Activated CD8-positive, alpha-beta T cell treated with anti-CD3 and anti-CD28 coated beads for 36 hours (primary cell): ENCODE measurements at places on chromosomes 12 and 14.

DNA sequence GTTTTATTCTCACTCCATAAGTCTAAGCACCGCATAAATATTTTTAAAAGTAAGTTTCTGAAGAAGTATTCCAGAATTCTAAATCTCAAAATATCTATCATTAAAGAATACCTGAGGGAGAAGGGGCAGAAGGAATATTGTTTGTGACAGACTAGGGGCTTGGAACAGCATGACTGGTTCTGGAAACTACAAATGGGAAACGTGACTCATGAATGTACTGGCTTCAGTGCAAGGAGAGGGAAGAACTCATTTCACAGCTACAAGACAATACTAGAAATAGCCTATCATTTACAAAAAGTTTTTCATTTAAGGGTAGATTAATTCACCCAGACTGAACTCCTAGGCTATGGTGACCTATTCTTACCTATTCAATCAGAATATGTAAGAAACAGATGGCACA lies 121.3 kb downstream of the SLC25A21 start:
- H3K4me1 ChIP-seq: no peaks in the 10 kb centered on the region
- no peak for DNase-seq
- no peaks in the 10 kb centered on the region for H3K36me3 ChIP-seq

DNA sequence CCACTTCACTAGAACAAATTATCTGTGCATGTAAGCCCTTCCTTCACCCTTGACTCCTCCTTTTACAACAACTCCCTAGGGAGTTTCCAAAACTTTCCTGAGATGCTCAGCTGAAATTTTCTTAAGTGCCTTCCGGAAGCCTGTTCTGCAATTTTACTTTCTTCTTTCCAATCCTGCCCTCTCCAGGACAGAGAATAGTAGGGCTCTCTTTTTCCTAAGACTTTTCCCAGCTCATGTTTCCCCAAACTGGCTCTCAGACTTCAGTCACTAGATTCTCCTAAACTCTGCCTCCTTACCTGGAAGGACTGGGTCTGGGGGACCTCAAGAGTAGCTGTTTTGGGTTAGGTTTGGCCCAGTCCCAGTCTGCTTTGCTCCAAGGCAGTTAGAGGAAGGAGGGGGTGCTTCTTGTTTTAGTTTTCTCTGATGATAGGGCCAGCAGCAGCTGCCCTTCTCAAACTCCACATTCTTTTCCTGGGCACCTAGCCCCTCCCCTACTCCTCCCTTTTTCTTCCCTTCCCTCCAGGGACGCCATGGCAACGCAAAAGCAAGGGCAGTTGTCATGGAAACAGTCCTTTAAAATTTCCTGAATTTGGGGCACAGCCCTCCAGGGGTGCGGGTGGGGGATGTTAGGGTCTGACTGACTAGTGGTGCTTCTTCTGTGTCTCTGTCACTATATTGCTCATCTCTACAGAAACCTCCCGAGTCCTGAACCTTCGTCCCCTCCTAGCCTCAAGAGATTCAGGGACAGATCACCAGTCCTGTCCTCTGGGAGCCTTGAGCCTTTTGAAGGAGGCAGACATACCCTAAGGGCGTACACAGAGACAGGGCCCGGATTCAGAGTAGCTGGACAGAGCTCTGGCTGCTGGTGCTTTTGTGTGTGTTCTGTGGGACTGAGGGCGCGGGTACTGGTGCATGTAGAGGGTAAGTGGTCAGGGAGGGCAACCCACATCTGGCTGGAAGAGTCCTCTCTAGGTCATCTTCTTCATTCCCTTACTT lies 17.0 kb downstream of the PPP1R1A start:
- no peak overlapping the region for H3K4me3 ChIP-seq
- no peaks in the 10 kb centered on the region for H3K27me3 ChIP-seq
- H3K27ac ChIP-seq: no peak overlapping the region
- no peaks in the 10 kb centered on the region for H3K36me3 ChIP-seq
- no peak for DNase-seq

DNA sequence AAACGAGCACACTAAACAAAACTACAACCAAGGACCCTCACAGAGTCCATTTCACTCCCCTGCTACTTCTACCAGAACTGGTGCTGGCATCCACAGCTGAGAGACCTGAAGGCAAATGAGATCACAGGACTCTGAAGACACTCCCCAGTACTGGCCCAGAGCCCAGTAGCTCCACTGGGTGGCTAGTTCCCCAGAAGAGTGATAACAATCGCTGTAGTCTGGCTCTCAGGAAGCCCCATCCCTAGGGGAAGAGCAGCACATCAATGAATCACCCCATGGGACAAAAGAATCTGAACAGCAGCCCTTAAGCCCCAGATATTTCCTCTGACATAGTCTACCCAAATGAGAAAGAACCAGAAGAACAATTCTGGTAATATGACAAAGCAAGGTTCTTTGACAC lies 190.7 kb upstream of the BMP4 start:
- no peaks in the 10 kb centered on the region for H3K4me1 ChIP-seq
- DNase-seq: no peak
- H3K4me3 ChIP-seq: no peak overlapping the region
- H3K27ac ChIP-seq: no peak overlapping the region

- DNase-seq: no peak
- H3K27ac ChIP-seq: no peak overlapping the region
- peaks cover 25% of the 10 kb centered on the region for H3K4me1 ChIP-seq
- no peak overlapping the region for H3K4me3 ChIP-seq
Measured at GRCh38 chr12:4505376-4505986, 33.2 kb upstream of the RAD51AP1 start.

DNA sequence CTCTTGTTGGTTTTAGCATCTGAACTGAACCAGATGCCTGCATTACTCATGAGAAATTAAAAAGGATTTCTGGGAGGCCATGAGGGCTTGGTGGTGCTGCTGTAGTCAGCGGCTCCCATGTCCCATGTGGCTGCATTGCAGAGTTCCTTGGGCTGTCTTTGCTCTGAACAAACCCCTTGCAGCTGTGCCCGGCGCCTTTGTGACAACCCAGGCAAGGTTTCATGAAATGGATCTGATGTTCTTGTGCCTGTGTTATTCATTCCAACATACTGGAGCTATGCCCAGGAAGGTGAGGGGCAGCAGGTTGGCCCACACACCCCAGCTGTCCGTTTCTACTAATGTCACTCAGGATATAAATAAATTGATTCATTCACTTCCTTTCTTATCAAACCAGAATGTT lies 40.8 kb downstream of the TGFB3 start:
- H3K4me1 ChIP-seq: no peaks in the 10 kb centered on the region
- DNase-seq: no peak
- no peak overlapping the region for H3K27ac ChIP-seq
- H3K36me3 ChIP-seq: peaks cover 2% of the 10 kb centered on the region
- H3K27me3 ChIP-seq: no peaks in the 10 kb centered on the region

- peak overlapping the region; percentile 3 for H3K4me3 ChIP-seq
- peaks cover 77% of the 10 kb centered on the region for H3K27me3 ChIP-seq
- H3K36me3 ChIP-seq: no peaks in the 10 kb centered on the region
Measured at GRCh38 chr14:60509438-60510253, 700 bp downstream of the SIX6 start.

DNA sequence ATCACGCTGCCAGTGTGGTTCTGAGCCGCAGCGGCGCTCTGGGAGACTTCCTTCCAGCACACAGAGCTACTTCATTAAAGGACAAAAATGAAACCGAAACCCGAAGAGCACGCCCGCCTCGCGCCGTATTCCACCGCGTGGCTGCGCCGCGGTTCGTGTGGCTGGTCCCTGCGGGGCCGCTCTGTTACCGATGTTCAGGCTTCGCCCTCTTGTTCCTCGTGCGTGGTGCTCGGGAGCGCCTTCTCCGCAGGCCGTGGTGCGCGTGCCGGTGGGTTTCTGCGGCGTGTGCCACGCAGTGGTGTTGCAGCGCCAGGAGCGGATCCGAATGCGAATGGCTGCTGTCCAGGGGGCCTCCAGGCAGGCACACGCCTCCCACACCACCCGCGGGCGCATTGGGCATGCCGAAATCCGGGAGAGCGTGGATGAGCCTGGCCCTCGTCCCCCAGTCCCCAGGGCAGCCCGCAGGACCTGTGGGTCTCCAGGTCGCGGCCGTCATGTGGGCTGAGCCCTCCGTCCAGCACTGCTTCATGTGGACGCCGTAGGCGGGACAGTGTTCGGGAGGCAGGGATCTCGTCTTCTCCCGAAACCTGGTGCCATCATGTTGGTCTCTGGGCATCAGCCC lies 91.2 kb downstream of the ADGRD1 start:
- H3K4me3 ChIP-seq: no peak overlapping the region
- H3K36me3 ChIP-seq: no peaks in the 10 kb centered on the region
- no peak for DNase-seq
- H3K27ac ChIP-seq: no peak overlapping the region
- peaks cover 4% of the 10 kb centered on the region for H3K4me1 ChIP-seq
- H3K27me3 ChIP-seq: no peaks in the 10 kb centered on the region
